ENCODE measurements at places on chromosomes 16 and 17.

GRCh38 chr17:44820631-44821212, 9.4 kb downstream of the GJC1 start:
- peak; percentile 99 for DNase-seq

DNA sequence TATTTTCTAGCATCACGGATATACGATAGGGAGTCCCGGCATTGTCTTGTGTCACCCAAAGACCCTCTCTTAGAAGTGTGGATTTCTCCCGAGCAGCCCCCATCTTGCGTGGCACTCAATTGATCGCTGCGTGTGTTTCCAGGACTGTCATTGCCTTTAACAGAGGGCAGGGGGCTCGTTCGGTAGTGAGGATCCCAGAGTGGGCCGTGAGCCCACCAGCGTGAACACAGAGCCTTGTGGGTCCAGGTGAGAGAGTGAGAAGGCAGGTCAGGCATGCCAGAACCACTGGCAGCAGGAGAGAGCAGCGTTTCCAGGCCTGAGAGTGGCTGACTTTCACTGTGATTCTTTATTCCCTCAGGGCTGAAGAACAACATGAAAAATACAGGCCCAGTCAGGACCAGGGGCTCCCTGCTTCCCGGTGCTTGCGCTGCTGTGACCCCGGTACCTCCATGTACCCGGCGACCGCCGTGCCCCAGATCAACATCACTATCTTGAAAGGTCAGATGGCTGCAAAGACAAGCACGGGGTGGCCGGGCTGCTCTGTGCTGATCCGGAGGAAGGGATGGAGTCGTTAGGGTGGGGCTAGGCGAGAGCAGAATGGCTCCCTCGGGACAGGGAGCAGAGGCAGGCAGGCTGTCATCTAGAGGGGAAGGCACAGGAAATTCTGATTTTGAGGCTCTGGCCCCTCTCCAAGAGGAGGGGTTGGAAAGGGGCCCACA, 22.4 kb downstream of the C1QTNF1 start:
- DNase-seq: no peak

GRCh38 chr17:30267625-30268024, 24.1 kb downstream of the BLMH start:
- peak; percentile 43 for DNase-seq

DNA sequence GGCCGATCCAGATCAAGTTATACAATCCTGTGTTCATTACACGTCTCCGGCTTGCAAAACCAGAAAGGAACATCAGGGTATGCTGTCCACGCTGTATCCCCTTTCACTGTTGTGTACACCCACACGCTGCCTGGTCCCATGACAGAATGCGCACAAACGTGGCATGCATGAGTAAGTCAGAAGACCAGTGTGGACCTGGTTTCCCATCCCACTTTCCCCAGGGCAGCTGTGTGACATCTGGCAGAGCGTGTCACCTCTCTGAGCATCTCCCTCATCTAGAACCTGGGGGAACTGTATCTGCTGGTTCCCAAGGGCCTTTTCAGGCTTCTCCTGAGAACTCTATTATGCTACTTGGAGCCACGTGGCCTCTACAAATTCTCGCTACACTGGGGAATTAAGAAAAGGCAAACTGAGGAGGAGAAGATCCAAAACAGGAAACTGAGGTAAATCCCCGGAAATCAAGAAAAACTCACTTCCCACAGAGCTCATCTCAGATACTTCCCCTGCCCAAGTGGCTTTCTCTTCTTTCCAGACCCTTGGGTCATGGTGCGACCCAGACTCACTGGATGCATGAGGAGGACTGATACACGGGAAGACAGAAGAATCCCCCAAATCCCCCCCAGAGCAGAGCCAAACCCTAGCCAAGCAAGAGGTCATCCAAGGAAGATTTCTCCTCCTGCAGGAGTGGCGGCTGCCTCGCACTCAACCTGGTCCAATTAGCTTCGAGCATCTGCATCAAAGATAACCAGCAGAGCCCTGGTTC, 139.3 kb downstream of the GAS7 start:
- DNase-seq: no peak

All from ELR (cell line).